ENCODE measurements at places on chromosomes 5 and 9.

GRCh38 chr9:129208207-129209032 is 30.4 kb upstream of the IER5L start:
- DNase-seq = no peak

DNA sequence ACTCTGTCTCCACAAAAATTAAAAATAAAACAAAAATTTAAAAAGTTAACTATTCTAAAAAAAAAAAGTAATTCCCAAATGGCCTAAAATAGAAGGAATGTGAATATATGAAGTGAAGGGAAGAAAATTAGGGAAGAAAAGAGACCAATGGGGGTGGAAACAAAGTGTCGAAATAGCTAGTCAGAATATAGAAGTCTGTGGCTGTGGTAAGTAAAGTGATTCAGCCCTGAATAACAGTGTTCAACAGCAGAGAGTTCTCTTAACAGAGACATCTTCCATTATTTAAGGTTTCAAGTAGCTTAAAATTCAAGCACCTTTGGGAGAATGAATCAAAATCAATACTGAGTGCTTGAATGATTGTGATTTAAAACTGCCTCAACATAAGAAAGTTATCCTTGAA is 51.7 kb downstream of the LPAR1 start:
- no peak for DNase-seq

DNA sequence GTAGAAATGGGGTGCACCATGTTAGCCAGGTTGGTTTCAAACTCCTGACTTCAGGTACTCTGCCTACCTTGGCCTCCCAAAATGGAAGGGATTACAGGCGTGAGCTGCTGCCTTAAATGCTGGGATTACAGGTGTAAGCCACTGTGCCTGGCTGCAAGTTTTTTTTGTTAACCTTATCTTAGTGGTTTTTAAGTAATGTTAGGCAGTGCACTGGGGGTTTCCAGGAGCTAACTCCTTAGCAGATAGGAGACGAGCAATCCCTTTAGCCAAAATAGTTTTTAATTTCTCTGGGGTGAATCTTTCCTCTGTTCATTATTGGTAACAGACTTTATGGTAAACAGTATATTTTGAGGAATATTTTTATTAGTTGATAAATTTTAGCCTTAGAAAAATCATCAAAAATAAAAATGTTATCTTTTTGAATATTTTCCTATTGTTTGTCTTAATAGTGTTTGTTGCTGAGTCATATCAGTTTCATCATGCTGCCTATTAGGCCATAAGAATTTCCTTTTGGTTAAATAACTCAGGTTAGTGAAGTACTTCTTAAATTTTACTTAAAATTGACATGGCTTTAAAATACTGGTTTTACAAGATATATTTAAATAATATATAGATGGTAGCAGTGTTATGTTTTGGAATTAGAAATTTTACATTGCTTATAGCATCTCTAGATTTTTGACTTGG is 37.9 kb downstream of the LMNB1 start:
- DNase-seq = no peak

GRCh38 chr5:67401172-67401571 is 204.6 kb upstream of the CD180 start:
- DNase-seq = no peak

GRCh38 chr5:76084496-76085242 is 1.5 kb downstream of the SV2C start:
- DNase-seq = no peak

DNA sequence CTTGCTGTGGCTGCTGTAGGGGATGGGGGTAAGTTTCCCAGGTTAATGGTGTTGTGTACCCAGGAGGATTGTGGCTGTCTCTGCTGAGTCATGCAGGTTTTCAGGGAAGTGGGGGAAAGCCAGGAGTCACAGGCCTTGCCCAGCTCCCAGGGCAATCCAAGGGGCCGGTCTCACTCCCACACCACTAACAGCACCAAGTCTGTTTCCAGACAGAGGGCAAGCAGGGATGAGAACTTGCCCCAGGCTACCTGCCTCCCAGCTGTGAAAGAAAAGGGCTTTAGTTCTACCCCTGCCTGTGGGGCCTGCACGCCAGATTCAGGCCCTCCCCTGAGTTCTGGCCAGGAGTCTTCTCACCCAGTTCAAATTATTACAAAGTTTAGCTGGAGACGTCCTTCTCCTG is 579.8 kb upstream of the ST8SIA4 start:
- no peak for DNase-seq

DNA sequence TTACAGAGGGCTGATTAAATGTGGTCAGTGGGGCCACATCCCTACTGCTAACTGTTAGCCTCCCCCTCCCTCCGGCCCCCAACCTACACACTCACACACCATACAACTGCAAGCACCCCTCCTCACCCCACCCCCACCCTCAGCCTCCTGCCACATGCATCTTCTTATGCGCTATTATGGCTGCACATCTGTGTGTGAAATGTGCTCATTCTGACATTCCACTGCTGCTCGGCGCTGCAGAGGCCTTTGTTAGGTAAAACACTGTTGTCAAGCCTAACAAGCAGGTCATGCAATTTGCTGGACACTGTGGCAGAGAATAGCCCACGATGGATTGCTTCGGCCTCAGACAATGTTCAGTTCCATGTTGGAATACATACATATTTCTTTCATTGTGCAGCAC is 173.6 kb downstream of the NR2F1-AS1 start:
- DNase-seq = no peak

DNA sequence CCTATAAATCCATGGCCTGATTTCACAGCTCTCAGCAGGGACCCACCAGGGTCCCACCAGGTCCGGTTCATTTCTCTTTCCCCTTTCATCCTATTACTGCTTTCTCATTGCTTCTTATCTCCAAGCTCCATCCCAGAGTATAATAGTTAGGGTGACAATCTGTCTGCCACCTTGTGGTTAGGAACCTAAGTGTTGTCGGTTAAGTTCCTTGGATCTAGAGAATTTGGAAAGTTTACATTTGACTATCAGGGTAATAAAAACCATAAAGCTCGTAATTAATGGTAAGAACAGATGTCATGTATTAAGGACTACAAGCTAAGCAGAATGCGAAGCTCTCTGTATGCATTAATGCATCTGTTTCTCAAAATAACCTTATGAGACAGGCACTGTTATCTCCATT is 259.1 kb downstream of the SH3GL2 start:
- no peak for DNase-seq

DNA sequence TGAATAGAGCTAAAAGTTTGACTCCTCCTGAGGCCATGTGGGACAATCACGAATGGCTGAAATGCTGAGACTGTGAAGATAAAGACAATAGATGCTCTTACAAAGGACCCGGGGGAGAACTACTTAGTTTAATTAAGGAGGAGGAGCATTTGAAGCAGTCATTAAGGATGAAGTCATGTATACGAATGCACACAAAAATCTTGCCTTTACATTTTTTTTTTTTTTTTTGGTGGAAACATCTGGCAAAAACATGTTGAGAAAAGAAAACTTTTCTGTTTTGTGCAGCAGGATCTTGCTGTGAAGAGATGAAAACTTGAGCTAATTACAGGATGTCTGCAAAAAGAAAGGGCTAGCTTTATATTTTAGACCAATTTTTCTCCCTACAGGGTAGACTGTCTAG is 42.3 kb upstream of the NR3C1 start:
- no peak for DNase-seq

GRCh38 chr9:33510262-33511183 is 13.5 kb upstream of the ANKRD18B start:
- peak; percentile 17 for DNase-seq
